ENCODE measurements at places on chromosomes 7 and 10.

GRCh38 chr10:21296575-21297355, 228.7 kb downstream of the SKIDA1 start:
- no peak for DNase-seq

DNA sequence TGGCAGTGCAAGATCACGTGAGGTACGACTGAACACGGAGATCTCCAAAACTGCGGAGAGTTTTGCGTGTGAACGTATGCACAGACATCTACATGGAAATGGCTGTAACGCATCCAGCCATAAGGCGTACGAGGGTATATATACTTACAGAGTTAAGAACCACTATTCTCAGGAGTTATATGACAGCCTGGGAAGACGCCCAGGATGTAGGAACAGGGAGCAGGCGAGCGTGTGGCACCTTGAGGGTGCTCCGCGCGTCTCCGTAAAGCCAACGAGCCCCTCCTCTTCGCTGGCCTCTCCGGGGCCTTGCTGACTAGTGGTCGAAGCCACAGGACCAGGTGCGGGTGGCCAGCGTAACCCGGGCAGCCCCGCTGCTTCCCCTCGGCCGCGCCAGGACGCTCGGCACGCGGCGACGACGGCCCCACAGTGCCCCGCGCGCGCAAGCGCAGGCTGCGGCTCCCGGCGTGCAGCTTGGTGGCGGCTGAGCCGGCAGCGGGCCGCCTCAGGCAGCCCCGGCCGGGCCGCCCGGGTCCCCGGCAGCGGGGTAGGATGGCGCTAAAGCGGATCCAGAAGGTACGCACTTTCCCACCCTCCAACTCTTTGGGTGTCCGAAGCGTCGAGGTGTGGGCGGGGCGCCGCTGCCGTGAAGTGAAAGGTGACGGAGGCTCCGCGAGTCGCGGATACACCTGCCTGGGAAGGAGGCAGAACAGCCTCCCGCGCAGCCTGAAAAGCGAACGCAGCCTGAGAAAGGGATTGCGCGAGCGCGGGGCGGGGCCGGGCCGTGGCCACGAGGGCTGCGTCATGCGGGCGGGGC, at the start of gene UBE2D4:
UBE2D4 (plus strand) TSS at position 453 of the 814 bp plus-strand sequence; CDS start at position 550, 97 bp downstream.
- peak; percentile 88 for DNase-seq

GRCh38 chr7:30678805-30679204, 3.5 kb downstream of the CRHR2 start:
- DNase-seq = no peak

GRCh38 chr7:2433713-2434550, 30.5 kb downstream of the CHST12 start:
- DNase-seq = no peak

- DNase-seq = no peak
These were observed 71.7 kb upstream of the TPK1 start for GRCh38 chr7:144907577-144907976.

GRCh38 chr7:18087026-18087686, 59.5 kb upstream of the PRPS1L1 start:
- no peak for DNase-seq

DNA sequence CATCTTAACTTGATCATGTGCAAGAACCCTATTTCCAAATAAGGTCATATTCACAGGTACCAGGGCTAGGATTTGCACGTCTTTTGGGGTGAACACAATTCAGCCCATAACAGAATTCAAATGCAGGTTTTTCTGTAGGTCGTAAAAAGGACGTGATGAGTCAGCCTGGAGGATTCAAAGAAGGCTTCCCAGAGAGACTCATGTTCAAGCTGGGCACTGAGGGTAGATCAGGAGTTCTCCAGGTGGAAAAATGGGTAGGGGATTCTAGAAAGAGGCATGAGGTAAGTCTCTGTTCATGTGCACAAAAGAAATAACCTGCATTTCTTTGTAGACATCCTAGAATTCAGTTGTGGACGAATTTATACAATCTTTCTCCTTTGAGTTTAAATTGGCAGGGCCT, 160.4 kb downstream of the RPS24 start:
- DNase-seq = no peak

DNA sequence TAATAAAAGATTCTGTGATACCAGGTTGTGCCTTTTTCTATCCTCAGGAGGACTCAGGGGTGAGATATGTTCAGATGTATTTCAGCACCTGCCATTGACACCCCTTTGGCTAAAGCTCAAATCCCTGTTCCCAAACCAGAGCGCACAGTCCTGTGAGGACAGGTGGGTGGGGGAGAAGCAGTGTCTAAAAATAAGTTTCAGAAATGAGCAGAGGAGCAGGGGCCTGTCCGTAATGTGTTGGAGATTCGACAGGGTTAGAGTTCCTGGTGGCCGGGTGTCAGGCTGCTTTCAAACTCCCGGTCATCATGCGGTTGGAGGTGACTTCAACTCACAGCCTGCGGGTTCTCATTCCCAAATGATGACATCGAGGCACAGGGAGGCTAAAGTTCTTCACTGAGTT, 211.5 kb downstream of the KLF6 start:
- no peak for DNase-seq

DNA sequence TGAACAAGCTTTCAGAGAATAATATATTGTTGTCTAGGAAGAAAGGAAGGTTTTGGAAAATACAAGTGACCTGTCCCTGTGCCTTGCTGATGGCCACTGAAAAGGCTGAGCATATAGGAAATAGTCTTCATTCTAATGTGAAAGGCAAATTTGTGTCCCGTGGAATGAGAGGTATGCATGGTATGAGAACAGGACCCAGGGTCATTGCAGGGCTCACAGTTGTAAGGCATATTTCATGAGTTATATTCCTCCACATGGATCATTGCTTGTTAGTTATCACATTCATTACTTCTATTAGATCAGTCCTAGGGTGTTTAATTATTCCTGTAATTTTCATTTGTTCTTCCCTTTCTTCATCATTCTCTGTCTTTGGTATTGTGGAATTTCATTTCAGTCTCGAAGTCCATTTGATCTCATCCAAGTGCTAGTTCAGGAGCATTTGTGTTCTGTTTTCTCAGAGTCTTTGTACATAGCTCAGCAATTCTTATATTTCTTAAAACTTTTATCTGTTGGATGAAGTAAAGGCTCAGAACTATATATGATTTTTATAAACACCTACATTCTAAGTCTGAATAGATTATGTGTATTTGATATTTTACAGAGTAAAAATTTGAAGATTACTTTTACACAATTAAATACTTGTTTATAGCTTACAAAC, 39.4 kb upstream of the ARHGAP21 start:
- DNase-seq = no peak

GRCh38 chr7:1975179-1975578, 257.6 kb downstream of the MAD1L1 start:
- no peak for DNase-seq
